ENCODE measurements at places on chromosomes 1 and 21. TPM values are rescaled to one million over a fixed set of nuclear protein-coding genes. Genes with fewer than 3 reads are reported as not detected.

ADORA3 gene
- polyA plus RNA-seq = 11.0 TPM

C1orf53 gene
- 1.3 TPM for polyA plus RNA-seq

SLC35F3 gene
- polyA plus RNA-seq = 1.9 TPM

CD1D gene
- polyA plus RNA-seq = 15.0 TPM

BNIPL gene
- polyA plus RNA-seq = 6.2 TPM

NPL gene
- 30.7 TPM for polyA plus RNA-seq

KCNJ9 gene
- 0.09 TPM for polyA plus RNA-seq
